Fibroblast of skin of abdomen (primary cell): ENCODE measurements at places on chromosomes 4 and X.
A peak's percentile ranks its signal among the peaks of the same experiment; 100 is the strongest.

DNA sequence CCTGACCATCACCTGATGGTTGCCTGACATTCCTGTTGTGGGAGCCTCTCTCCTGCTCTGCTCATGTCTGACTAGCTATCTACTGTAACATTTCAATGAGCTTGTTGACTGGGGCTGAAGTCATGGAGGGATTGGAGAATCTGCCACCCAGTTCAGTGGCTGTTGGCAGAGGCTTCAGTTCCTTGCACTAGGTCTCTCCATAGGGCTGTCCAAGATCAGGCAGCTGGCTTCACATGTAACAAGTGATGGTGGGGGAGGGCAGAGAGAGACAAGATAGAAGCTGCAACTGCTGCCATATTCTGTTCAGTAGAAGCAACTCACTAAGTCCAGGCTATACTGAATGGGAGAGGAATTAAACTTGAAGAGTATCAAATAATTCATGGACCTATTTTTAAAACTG is 14.1 kb upstream of the CCNI start:
- no peak for DNase-seq

DNA sequence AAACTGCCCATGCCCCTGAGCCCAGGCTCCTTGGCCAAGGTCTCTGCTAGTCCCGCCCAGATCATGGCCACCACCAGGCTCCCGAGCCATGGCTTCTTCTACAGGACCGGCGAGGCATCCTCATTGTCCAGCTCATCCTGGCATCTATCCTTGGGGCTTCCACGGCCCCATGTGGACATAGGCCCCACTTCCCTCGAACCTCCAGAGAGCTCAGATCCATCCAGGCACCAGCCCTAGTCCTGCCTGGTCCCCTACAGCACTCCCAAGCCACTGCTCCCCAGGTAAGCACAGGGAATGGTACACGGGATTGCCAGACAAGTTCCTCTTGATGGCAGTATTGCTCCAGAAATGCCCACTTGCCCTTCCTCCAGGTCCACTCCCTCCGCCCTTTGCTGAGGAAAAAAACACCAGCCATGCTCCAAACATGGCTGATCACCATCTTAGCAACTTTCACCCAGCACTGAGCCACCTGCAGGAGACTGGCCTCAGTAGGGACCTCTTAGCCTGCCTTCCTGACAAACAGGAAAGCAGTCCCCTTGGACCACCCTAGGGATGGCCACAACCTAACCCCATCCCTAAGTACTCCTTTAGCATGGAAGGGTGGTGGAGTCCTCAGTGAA is 272.1 kb upstream of the AGTR2 start:
- DNase-seq: no peak

DNA sequence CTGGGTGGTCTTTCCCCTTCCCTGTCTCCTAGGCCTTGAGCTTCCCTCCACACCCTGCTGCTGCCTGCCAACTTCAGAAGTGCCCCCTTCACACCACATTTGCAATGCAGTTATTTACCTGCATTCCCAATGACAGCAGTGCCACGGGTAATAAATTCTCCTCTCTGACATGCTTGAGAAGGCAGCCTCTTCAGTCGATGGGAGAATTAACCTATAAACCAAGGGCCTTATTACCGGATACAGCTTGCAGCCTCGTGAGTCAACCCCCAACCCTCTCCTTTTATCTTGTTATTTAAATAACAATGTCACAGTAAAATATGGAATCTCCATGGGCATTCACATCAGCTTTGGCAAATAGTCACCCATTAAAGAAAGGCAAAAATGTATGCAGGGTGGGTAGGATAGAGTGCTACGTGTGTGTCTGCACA is 34.7 kb upstream of the LGI2 start:
- no peak for DNase-seq

DNA sequence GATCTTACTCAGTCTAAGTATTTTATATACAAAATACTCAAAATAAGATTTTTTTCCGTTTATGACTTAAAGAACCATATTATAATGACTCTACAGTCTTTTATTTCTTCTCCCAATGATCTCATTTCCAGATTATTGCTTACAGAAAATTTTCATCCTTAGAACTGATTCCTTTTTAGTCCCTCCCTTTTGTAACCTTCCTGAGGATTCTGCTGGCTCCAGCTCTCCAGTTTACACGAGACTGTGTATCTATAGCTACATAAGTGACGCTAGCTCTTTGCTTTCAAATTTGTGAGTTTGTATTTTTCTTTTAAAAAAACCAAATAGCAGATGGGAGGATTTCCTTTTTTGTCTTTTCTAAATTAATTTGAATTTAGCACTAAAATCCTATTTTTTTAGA is 24.0 kb downstream of the FHDC1 start:
- no peak for DNase-seq

GRCh38 chr4:75633846-75634245 is 3.5 kb upstream of the CDKL2 start:
- peak; percentile 68 for DNase-seq

DNA sequence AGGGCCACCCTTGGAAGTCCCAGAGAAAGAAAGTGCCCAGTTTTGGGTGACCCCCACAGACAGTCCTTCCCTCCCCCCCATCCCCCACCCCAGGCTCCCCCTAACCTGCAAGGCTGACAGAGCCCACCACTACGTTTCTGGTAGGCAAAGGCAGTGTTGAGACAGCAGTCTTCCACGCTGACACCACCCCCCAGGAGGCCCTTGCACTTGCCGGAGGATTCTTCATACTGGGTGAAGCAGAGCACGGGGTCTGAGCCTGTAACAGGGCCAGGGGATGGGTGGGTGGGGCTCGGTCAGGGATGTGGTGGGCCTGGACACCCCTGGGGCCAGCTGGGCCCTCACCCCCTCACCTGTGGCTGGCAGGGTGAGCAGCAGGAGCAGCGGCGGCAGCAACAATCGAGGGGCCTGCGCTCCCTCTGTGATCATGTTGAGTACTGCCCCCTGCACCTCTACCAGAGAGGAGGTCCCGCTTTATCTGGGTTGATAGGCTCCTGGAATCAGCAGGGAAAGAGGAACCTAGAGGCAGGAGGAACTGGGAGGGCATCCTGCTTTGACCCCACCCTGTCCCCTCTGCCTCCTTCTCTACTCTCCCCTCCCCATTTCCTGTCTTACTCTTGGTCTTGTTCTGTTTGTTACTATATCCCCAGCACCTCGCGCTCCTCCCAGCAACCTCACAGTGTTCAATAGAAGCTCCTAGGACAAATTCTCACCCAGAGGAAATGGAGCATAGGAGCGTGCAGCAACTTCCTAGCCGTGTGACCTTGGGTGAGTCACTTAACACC is at the start of gene CFP:
Gene CFP, minus strand, starts transcription at position 512 of the 782 bp plus-strand sequence. Its CDS starts 86 bp downstream, at position 426.
- no peak for DNase-seq

DNA sequence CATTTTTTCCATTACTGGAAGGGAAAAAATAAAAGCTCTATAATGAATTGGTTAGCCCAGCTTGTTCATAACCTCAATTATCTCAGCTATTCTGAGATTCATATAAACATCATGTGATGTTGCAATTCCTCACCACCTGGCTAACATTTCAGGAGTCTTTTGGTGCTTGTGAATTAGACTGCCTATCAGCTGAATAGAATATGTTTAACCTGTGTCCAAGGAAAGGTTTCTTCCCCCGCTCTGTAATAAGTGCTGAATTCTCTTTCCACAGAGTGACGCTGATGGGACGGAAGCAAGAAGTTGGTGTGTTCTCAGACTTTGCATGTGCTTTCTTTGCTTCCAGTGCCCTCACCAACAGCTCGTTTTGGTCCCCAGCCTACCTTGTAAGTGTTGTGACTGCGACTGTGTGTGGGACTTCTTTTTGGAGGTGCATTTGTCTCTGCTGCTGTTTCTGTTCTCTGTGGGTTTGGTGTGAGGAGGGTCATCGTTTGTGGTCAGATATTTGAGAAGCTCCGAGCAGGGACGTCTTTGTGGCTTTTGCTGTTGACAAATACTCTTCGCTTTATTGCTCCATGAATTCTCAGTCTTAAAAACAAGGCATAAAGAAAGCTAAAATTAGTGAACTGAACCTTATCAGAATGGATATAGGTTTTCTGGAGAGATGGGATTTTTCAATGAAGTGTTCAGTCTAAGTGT is 61.7 kb downstream of the PPARGC1A start:
- peak; percentile 44 for DNase-seq

DNA sequence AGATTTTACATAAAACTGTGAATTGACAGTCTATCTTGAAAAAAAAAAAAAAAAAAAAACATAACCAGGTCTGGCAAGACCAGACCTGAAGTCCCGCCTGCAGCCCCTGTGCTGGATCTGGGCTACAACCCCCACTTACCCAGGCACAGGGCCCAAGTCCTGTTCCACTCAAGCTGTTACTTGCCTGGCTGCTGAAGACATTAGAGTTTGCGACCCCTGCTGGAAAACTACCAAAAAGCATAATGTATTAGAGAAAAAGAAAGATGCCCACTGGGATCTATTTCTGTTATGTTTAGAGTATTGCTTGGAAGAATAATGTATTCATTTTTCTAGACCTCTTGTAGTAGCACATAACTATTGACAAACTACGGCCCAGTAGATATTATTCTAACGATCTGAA is 4.7 kb downstream of the HS3ST1 start:
- DNase-seq: peak; percentile 23

GRCh38 chrX:11185861-11186260 is 74.7 kb downstream of the HCCS start:
- DNase-seq: no peak

DNA sequence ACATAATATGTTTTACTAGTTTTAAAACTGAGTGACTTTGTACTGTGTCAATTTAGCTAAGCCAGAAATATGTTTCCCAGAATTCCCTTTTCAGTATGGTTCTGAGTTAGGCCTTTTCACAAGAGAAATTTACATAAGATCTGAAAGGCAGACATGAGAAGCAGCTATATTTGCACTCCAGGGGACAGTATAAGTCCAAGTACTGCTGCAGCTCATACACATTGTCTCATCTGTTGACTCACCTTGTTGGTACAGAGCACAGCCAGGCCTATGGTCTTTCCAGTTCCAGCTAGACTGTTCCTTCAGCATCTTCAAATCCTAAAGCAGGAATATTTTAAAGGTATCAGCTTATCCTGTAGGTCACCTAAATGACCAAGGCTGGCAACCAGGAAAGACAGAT is 53.5 kb downstream of the BMP3 start:
- peak; percentile 49 for DNase-seq

DNA sequence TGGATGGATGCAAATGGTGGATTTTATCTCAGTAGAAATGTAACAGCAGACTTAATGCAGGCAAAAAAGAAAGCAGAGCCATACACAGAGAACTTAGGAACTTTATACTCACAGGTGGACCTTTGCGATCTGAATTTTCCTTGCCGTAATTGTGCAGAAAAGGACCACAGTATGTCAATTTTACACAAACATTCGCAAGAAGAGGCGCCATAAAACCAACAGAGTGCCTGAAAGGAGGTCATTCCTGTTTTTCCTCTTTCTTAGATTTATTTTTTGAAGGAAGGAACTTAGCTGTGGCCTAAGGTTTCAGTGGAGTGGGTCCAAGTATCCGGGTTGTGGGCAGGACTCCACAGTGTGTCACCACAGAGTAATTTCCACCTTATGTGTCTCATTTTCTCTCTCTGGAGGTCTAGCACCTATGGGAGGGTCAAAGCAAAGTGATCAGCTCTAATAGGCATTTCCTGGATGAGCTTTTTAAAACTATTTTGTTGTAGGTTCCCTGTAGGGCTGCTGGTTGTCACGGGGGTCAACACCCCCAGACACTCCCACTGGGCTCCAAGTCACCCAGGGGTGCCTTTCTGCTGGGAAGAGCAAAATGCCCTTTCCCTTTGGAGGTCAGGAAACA is 24.7 kb upstream of the PBDC1 start:
- DNase-seq: peak; percentile 62

- DNase-seq: no peak
These were observed 7.3 kb downstream of the PPP1R3F start for GRCh38 chrX:49276671-49277534.

- DNase-seq: peak; percentile 64
These were observed at the start of gene GASK1B for GRCh38 chr4:158172261-158173258. GASK1B (minus strand) TSS chr4:158173025; CDS start chr4:158171375, 1,650 bp downstream.

- no peak for DNase-seq
These were observed 64.4 kb upstream of the KLHL13 start for GRCh38 chrX:118181030-118181429.

GRCh38 chr4:108492816-108493595 is 127.4 kb upstream of the RPL34 start:
- DNase-seq: peak; percentile 10

DNA sequence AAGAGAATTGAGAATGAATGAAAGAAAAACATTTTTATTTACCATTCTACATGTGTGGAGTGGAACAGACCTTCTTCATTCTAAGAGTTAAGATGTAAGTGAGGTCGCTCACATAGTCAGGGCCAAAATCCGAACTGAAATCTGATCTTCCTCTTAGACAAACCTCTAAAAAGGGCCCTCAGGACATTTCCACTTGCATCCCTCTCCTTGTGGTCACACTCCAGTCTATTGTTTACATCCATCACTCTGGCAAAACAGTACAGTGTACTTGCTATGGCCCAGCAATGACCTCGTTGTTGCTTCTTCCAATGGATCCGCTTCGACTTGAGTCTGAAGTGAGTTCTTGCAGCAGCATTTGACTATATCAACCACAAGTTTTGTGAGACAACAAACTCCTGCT is 54.2 kb downstream of the MOSPD2 start:
- DNase-seq: no peak

GRCh38 chr4:101155368-101155767 is 192.0 kb downstream of the PPP3CA start:
- DNase-seq: peak; percentile 42

- no peak for DNase-seq
These were observed 1.9 kb downstream of the TRO start for GRCh38 chrX:54922547-54922946.

GRCh38 chr4:102730968-102731533 is 29.7 kb downstream of the MANBA start:
- DNase-seq: no peak

- no peak for DNase-seq
These were observed 213.5 kb downstream of the GUCY2F start for GRCh38 chrX:109268340-109268739.

DNA sequence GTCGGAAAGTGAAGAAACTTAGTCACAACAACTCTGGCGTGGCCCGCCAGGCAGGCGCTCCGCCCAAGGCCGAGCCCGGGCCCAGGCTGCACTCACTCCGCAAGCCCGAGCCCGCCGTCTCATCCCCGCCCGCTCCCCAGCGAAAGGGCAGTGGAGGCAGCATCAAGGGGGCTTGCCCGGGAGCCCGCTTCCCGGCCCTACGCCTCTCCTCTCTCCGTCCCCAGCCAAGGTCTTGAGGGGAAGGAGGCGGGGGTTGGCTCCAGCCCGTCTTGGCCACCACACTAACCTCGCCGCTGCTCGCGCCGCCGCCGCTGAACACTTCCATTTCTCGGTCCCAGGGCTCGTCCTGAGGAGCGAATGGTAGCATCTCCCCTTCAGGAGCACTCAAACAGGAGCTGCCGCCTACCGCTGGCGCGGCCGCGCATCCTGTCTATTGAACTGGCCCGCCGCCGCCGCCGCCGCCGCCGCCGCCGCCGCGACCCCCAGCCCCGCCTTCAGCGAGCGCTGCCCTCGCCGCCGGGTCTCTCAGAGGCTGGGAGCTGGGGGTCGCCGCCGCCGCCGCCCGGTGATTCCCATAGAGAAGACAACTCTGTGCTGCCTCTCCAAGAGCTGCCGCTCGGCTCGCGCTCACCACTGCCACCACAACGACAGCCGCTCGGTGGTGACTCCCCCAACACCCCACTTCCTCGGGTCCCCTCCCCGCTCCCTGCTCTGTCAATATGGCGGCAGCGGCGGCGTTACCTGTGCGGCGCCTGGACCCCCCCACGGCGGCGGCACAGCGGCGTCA is at the start of gene RPS6KA6:
Gene RPS6KA6, minus strand, starts transcription at position 667 of the 787 bp plus-strand sequence. Its CDS starts 300 bp downstream, at position 367.
- DNase-seq: peak; percentile 23
